CD8-positive, alpha-beta memory T cell (primary cell): ENCODE measurements at places on chromosomes 3 and 15.

- no peak for DNase-seq
Measured at GRCh38 chr15:90047956-90048575, 46.9 kb downstream of the ZNF710 start.

DNA sequence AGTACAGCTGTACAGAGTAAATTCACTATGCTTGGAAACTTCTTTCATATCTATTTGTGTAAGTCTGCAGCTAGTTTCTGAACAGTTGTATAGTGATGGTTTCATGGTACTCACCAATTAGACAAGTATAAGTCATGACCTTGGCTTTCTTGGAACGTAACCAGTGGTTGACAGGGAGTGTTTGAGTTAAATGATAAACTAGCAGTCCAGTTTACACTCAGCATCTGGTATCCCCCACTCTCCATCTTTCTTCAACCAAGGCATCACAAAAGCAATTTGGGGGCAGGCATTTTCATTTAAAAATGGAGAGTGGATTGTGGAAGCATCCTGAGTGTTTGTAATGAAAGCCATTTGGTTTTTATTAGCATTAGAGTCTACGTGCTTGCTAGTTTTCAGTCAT lies 26.0 kb downstream of the MME start:
- DNase-seq: no peak

- no peak for DNase-seq
Measured at GRCh38 chr3:45113625-45114050, 32.5 kb downstream of the CDCP1 start.

DNA sequence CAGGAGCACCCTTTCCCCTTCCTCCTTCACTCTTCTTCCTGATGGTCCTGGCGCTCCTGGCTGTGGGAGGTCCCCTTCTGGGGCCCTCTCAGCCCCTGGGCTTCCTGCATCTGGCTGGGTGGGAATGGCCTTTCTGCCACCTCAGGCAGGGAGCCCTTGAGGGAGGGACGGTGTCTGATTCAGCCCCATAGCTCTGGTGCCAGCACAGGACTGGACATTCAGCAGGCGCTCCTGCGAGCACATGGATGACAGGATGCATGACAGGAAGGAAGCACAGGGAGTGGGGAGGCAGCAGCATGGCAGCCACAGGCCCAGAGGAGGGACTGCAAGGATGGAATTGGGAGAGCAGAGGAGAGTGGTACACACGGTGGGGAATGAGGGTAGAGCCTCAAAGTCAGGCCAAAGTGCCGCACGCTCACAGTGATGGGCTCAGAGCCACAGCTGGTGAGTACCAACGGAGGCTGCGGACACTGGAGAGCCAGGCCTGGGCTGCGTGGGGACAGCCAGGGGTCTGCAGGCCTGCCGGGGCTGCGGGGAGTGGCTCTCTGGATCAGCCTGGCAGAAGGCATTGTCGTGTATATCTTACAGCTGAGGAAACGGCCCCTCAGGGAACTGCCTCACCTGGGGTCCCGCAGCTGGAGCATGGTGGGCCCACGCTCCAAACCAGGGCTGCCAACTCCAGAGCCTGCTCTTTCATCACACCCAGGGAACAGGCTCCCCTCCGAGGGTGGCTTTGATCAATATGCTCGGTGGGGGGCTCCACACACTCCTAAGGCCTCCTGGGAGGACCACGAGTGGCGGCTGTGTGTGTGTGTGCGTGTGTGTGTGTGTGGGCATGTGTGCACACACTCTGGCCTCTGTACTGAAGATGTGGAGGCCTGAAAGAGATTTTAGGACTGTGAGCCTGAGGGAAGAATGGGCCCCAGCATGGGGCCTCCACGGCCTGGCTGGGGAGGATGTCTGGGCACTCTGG lies 51.4 kb upstream of the CTSH start:
- DNase-seq: no peak

GRCh38 chr3:101886626-101887025 lies 37.3 kb downstream of the NFKBIZ start:
- DNase-seq: no peak

GRCh38 chr3:194336601-194337355 lies 14.3 kb downstream of the CPN2 start:
- DNase-seq: no peak

GRCh38 chr15:72722071-72722696 lies 36.2 kb downstream of the BBS4 start:
- peak; percentile 50 for DNase-seq

GRCh38 chr3:148036331-148036876 lies 627.2 kb downstream of the ZIC1 start:
- no peak for DNase-seq

DNA sequence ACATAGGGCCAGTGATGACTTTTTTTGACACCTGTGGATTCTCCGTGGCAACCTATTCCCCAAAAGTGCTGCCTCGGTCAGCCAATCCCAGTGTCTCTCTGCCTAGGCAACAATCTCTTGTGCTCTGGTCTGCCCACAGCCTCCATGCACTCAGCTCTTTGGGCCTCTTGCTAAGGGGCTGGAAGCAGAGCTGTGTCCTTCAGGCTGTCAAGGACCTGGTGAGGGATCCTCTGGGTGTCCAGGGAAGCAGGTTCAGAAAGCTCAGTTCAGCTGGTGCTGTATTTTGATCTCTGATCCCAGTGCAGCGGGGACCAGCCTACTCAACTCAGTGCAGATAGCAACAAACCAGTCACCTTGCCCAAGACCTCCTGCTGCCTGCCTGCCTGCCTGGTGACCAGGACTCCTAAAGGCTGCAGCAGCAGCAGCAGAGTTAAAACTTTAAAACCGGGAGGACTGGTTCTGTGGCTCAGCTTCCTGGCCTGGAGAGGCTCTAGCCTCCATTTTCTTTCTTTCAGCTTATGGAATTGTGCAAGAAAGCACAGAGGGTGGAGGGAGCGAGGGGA lies 6.2 kb downstream of the PAK6 start:
- no peak for DNase-seq

GRCh38 chr3:38370861-38371260 lies 24.3 kb downstream of the XYLB start:
- no peak for DNase-seq

DNA sequence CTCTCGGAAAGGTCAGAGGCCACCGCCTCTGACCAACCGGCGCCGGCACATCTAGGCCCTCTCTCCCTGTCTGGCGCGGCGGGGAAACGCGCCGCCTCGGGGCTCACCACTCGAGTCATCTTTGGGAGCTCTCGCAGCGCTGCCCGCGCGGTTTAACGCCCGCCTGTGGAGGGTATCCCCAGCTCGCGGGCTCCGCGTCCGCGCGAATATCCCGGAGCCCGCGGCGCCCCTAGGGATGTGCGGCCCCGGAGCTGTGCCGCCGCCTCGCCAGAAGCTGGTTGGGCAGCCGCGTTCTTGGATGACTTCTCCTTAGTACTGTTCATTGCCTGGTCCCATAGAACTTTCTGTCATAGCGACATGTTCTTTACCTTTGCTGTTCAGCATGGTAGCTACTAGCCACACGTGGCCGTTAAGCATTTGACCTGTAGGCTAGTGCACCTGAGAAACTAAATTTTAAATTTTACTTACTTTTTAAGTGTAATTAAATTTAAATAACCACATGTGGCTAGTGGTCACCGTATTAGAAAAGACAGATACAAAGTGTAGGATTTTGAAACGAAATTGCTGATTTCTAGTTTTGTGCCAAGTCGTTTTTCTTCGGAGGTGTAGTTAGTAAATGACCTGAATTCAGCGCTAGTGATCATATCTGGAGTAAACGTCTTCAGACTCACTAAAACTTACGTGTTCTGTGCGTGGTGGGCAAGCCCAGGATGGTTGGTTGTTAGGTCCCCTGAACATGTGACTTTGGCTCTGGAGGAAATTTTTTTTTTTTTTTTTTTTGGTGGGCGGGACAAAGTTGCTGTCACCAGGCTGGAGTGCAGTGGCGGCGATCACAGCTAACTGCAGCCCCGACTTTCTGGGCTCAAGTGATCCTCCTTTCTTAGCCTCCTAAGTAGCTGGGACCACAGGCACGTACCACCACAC lies 835 bp downstream of the ARIH2 start:
- peak; percentile 60 for DNase-seq

DNA sequence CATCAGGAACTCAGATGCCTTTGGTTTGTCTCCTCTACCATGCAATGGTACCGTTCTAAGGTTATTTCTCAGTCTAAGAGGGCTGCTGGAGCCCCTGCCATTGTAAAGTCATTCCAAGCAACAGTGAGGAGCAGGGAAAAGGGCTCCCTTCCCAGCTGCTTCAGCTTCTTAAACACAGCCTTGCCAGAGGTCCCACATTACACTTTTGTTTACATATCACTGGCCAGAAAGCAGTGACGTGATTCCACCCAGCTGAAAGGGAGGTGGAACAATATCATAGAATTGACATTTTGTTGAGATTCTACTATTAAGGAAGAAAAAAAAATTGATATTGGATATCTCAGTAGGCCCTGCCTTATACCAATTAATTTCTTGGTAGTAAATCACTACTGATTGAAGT lies 194.6 kb downstream of the SUCLG2 start:
- no peak for DNase-seq

DNA sequence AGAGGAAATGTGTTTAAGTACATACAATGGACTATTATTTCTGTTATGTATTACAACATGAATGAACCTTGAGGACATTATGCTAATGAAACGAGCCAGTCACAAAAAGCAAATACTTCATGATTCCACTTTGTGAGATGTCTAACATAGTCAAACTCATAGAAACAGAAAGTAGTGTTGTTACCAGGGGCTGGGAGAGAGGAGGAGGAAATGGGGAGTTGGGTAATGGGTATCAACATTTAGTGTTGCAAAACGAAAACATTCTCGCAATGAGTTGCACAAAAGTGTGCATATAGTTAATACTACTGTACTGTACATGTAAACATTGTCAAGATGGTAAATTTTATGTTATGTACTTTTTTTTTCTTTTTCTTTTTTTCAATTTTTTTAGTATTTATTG lies 194.3 kb downstream of the IL5RA start:
- no peak for DNase-seq

DNA sequence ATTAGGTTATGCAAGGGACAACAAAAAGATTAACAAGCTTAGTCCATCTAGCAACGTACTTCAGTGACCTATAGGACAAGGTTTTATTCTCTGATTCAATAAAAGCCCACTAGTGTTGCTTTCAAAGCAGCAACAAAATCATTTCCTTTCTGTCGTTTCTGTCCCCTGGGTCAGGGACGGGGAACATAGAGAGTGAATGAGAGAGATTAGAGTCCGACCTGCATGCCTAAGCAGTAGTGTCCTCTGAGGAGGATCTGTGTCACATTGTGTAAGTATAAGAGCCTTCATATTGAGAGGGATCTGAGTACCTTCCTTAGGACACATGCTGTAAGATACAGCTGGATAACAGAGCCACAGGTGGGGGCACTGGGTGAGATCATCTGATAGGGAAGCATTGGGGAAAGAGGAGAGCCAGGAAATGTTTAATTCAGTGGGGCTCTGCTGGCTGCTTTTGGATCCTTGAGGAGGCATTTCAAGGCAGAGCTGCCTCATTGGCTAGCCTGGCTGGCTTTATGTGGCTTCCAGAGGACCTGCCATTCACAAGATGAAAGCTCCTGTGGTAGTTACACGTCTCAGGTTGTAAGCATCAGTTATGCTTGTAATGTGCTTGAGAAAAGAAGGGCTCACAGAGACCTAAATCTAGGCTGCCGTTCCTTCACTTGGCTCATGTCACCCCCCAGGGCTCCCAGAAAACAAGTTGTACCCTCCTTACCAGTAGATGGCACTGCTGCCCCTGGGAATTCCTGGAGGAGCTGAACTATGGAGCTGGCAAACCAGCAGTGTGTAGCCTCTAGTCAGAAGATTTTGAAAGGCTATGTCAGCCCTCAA lies 2.7 kb downstream of the TMEM108 start:
- DNase-seq: no peak

- DNase-seq: no peak
Measured at GRCh38 chr3:73710340-73710739, 85.6 kb upstream of the PDZRN3 start.

- no peak for DNase-seq
Measured at GRCh38 chr15:74964794-74965193, 8.2 kb upstream of the RPP25 start.

GRCh38 chr3:64188810-64189560 lies 36.3 kb downstream of the PRICKLE2 start:
- DNase-seq: no peak

DNA sequence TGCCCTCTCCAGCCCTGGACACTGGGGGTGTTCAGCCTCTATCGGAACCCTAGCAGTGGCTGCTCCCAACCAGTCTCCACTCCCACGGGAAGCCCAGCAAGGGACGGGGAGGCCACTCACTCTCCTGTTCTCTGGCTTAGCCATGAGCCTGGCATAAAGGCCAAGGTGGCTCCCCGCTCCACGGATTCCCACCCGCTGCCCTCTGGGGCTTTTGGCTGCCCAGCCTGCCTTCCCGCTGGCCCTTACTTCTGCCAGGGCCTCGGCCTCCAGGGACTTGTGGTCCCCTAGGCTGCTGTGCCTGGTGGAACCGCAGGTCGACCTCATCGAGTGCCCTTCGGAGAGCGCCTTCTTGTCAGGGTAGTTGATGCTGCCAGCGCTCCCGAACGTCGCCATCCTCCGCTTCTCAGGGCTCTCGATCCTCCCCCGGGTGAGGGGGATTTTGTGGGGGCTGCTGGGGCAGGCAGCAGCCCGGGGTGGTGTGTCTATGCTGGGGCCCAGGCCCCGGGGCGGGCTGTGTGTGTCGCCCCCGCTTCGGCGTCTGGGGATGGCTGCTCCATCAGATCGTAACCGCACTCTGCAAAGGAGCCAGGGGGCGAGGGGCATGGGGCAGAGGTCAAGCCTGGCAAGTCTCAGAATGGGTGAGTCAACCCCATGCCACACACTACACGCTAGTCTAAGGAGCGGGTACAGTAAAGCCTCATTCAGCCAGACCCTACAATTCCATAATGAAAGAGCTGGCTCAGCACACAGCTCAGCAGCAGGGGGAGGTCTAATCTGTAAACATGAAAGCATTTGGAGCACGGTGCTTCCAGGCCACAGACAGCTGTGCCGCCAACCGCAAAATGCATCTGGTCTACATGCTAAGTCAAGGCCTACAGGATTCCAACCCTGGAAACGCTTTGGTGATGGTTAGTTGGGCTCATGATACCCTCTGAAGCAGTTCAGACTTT lies 27.3 kb upstream of the RAD18 start:
- no peak for DNase-seq

GRCh38 chr15:90425726-90426346 lies 37.8 kb downstream of the IQGAP1 start:
- DNase-seq: no peak

DNA sequence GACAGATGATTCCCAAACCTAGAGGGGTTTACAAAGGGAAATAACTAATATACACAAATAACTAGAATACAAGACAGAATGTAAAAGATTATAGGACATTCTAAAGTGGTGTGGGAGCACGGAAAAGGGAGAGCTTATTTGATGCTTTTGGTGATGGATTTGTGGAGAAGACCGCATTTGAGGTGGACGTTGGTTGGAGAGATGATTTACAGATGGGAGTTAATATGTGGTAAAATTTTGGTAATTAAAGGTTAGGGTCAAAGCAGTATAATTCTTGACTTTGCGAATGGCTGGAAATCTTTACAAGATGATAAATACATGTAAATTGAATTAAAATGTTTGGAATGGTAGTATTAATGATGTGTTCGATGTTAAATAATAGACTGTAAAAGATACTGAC lies 1.2 kb downstream of the KNL1 start:
- DNase-seq: no peak
